NCI-H2227 treated with DMSO at 0.1 percent for 48 hours (cell line): ENCODE measurements at places on chromosomes 7 and 10.

DNA sequence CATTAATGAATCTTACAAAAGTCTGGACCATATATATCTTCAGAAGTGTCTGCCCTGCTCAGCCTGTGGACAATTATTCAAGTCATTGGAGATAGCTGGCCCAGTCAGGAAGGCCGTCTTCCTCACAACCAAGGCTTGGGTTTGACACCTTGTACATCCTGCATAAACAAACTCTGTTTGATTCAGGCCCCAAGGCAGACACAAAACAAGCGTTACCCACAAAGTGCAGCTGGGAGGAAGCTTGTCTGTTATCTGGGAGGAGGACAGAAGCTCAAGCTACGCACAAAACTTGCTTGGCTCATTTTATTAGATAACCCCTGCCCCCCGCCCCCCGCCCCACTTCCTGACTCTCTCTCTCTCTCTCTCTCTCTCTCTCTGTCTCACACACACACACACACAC is 166.9 kb upstream of the WDR11 start:
- DNase-seq: no peak

- no peak for DNase-seq
Observed at GRCh38 chr10:33655165-33655815, 320.8 kb upstream of the NRP1 start.

GRCh38 chr7:30148951-30149459 is 14.2 kb downstream of the MTURN start:
- no peak for DNase-seq

GRCh38 chr10:112958275-112958995 is 8.4 kb downstream of the TCF7L2 start:
- DNase-seq: no peak

DNA sequence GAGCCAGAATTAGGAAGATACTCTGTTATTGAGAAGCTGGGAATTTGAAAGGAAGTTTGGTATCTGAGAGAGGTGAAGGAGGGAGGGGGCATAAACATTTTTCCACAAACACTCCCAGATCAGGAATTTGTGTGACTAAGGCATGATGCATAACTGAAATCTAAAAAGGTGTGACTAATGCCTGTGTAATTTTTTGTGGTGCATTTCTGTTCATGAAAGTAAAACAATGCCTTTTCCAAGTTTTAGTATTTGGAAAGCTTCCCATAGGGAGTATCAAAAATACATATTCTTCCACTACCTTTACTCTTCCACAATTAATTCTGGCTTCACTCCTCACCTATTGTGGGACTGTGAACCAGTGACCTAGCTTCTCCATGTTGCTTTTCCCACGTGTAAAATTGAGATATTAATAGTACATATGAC is 56.4 kb upstream of the CAV2 start:
- no peak for DNase-seq

DNA sequence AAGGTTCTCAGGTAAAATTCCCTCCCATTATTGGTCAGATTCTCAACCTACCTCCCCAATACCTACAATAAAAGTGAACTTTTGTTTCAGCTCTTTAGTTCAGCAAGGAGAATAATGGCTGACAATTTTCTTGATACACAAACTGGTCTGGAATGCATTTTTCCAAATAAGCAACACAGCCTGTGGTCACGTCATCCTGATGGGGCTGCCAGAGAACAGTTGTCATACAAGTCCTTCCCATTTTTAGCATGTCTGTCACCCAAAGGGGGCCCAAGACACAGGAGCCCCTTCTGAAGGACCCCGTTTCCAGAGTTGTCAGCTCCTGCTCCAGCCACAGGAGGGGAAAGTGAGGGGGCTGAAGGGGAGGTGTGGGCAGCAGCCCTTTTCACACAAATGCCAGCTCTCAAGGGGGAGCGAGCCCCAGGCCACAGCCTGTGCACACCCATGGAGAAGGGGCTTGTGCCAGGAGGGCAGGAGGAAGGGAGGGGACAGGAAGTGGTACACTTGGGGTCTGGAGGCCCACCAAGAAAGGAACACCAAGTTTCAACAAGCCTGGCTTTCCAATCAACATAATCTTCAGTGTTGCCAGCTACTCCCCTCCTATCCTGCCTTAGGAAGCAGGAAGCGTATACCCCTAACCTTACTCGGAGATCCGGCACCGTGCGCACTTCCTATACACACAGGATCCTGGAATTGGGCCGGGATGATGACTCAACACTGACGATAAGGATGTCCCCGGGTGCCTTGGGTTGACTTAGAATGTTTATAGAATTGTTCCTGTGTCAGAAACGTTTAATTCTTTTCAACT is 43.4 kb upstream of the PDLIM1 start:
- DNase-seq: no peak

GRCh38 chr7:93877742-93878141 is 12.8 kb downstream of the TFPI2 start:
- DNase-seq: no peak

- DNase-seq: no peak
Observed at GRCh38 chr10:822661-823367, 108.7 kb downstream of the LARP4B start.

DNA sequence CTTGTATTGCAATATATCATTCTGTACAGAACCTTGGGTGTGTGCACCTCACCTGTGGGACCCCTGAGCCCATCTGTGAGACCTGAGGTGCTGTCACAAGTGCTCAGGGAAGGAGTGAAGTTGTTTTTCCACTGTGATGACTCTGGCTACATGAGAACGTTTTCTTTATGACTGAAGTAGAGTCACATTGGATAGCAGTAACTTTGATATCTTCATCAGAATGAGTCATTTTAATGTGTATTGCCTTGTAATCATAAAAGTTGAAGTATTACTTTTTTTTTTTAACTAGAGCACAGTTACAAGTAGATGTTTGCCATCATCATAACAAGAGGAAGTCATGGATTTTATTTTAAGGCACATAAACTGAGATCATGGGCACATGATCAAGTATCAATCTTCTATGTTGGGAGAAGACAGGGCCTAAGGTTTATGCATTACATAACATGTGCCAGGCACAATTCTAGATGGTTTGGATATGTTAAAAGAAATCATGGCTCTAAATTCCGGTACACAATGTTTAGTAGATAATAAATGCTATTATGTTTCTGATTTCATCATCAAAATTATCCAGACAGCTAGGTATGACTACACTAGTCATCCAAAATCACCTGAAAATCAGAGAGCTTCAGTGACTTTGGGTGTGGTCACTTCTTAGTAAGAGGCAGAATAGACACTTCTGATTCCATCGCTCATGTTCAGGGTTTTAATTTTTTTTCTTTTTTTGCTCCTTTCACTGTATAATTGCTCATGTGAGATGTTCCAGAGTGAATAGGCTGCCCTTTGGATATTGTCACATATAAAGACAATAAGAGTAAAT is 82.7 kb upstream of the KLF6 start:
- DNase-seq: no peak

DNA sequence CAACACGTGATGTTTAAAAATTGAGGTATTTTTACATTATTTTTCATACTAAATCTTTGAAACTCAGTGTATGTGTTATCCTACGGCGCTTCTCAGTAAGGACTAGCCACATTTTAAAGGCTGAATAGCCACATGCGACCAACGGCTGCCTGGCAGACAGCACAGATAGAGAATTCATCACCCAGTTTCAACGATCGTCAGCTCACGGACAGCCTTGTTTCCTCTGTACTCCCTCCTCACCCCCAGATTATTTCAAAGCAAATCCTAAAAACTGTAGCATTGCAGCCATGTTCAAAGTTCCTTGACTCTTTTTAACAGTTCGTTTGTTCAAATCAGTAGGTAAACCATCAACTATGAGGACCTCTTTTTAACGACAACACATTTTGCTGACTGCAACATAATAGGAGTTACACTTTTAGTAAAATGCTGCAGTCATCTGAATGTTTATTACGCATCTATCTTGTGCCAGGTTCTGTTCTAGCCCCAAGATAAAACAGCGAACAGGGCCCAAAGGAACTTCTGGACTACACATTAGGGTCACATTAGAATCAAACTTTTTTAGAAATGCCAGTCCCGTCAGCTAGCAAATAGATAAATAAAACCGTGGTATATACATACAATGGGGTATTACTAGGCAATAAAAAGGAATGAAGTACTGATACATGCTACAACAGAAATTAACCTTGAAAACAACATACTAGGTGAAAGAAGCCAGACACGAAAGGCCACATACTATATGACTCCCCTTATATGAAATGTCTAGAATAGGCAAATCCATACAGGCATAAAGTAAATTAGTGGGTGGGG is 5.7 kb downstream of the OSBPL3 start:
- no peak for DNase-seq

GRCh38 chr7:65980478-65981250 is 1.3 kb downstream of the GUSB start:
- DNase-seq: no peak

- DNase-seq: no peak
Observed at GRCh38 chr10:124495162-124495561, 33.5 kb downstream of the LHPP start.

- DNase-seq: no peak
Observed at GRCh38 chr10:78806681-78807221, 262.0 kb upstream of the ZMIZ1 start.

GRCh38 chr10:70692043-70692603 is 19.8 kb downstream of the ADAMTS14 start:
- DNase-seq: no peak

- no peak for DNase-seq
Observed at GRCh38 chr7:141158561-141158960, 84.7 kb downstream of the TMEM178B start.

DNA sequence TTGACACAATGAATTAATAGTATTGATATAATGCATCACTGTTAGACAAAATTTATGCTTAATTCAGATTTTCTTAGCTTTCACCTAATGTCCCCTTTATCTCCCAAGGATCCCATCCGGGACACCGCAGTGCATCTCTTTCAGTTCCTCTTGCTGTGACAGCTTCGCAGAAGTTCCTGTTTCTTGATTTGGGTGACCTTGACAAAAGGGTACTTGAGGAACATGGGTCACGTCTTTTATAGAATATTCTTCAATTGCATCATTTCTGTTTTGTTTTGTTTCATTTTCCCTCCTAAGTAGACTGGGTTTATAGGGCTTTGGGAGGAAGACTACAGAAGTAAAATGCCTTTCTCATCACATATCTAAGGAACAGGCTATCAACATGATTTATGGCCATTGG is 453.2 kb downstream of the DPP6 start:
- DNase-seq: no peak

DNA sequence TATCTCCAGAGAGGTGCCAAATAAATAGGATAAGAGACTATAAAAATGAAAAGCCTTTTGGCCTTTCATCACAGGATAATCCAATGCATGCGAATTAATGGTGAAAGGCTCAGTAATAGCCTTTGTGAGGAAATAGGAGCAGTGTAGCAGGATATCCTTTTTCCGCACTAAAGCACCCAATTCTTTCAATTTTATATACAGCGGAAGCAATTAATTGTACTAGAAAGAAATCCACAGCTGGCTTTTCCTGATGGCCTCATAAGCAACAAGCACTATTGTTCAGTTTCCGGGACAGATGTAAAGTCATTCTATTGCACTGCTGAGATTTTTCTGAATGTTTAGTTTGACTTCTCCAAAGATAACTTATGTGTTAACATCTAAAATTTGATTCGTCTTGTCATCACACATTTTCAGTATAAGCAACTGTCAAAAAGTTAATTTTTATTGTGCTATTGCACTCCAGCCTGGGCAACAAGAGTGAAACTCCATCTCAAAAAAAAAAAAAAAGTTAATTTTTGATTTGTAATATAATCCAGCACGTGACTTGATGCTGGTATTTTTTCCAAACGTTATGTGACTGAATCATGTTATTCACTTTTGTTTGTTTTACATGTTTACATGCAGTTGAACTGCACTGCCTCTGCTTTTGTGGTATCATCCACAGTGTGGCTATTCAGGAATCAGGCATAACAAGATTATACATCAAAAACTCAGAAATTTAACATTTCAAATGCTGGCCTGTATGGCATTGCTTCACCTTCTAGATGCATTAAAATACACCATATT is 8.4 kb upstream of the BMPR1A start:
- no peak for DNase-seq

- no peak for DNase-seq
Observed at GRCh38 chr10:28892818-28893547, 215.7 kb downstream of the BAMBI start.

GRCh38 chr7:33815336-33815735 is 90.0 kb upstream of the BMPER start:
- DNase-seq: no peak

DNA sequence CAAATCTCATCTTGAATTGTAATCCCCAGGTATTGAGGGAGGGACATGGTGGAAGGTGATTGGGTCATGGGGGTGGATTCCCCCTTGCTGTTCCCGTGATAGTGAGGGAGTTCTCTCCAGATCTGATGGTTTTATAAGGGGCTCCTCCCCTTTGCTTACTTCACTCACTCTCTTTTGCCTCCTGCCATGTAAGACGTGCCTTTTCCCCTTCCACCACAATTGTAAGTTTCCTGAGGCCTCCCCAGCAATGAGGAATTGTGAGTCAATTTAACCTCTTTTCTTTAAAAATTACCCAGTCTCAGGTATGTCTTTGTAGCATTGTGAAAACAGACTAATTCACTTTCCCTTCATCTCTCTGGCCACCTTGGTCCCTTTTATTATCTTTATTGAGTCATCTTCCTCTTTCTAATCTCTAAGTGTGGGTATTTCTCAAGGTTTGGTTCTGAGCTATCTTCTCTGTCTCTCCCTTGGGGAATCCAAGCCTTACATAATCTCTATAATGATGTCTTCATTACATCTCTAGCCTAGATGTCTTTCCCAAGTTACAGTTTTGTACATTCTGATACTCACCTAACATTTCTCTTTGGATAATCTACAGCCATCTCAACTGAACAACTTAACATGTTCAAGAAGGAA is 99.1 kb upstream of the JCAD start:
- no peak for DNase-seq

GRCh38 chr7:2701832-2702593 is 14.0 kb downstream of the AMZ1 start:
- no peak for DNase-seq

GRCh38 chr10:80261316-80262030 is 28.0 kb downstream of the MAT1A start:
- DNase-seq: no peak

DNA sequence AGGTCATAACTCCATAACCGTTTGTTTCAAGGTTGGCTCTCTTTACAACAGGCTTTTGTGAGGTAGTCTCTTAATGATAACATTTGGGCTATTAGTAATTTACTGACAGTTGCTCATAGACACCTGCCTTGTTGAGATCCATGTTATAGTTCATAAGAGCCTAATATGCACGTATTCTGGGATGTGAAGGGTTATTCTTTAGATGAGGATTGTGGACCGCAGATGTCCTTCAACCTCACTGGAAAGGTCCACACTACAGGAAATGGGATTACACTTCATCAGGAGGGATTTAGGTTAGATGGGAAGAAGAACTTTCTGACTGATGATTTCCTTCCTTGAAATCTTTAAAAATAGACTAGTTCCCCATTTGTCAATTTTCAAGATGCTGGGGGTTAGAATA is 62.8 kb downstream of the SAMD9 start:
- DNase-seq: no peak

- DNase-seq: no peak
Observed at GRCh38 chr10:49393757-49394156, 2.1 kb downstream of the DRGX start.
